Right cardiac atrium (tissue), 5 donors: ENCODE measurements at places on chromosomes 16 and 17.

- no peak for DNase-seq
Measured at GRCh38 chr16:69647020-69647419, 79.3 kb downstream of the NQO1 start.

- no peak for DNase-seq
Measured at GRCh38 chr17:66373079-66373478, 70.7 kb downstream of the PRKCA start.

DNA sequence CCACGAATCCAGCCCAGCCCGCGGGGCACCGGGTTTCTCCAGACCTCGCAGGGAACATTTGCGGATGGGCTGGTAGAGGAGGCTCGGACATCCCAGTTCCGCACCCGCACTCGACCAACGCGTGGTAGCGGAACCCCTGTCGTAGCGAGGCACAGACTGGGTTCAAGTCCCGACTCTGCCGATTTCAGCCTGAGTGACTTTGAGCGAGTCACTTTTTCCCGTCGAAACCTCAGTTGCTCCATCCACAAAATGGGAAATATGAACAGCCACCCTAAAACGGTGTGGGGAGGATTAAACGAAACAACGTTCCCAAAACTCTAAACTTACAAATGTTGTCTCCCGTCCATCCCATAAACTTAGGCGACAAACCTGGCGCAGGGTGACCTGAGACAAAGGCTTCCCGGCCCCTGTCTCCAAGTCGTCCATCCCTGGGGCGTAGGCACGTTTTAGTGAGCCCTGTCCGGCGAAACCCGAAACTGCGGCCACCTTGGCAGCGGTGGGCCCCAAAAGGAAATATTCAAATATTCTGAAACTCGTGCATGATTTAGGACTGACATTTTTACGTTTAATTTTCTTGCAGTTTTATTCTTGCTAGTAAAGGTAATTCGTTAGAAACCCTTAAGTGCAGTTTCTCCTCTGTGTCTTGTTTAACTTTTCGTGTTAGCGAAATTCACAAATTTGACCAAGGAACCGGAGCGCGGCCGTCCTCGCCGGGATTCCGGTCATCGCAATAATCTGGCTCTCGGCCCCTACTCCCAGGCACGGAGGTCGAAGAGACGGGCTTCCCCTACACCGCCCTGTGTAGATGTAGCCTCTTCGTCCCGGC is 1.9 kb upstream of the MLLT6 start:
- peak; percentile 51 for DNase-seq

DNA sequence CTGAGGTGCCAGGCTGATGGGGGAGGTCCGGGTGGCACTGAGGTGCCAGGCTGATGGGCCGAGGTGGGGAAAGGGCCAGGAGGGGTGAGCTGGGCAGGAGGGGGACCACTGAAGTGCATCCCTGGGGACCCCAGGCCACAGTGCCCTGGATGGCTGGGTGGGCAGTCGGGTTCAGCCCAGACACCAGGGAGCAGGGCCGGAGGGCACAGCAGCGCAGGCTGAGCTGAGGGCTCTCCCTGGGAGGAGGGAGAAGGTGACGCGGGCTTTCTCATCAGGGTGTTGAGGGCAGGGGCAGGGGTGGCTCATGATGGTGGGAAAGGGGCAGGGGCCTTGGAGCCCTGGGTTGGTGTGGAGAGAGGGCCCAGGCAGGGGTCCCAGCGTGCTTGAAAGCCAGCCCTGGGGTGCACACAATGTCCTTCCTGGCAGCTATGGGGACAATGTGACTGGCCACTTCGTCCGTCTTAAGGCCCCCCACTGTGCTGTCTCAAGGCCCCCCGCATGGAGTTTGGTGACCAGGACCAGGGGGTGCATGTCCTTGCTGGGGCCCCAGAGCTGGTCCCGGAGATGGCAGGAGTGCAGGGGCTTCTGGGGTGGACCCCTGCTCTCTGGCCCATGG is 16.0 kb downstream of the CD7 start:
- DNase-seq, result peak; percentile 58

GRCh38 chr16:10812312-10813098 is 6.1 kb downstream of the TVP23A start:
- DNase-seq, result no peak

GRCh38 chr17:37740915-37741314 is 3.9 kb downstream of the HNF1B start:
- no peak for DNase-seq

- DNase-seq, result no peak
Measured at GRCh38 chr16:9976601-9977000, 205.6 kb downstream of the GRIN2A start.

GRCh38 chr17:71572343-71572742 is 548.5 kb upstream of the SOX9 start:
- no peak for DNase-seq

DNA sequence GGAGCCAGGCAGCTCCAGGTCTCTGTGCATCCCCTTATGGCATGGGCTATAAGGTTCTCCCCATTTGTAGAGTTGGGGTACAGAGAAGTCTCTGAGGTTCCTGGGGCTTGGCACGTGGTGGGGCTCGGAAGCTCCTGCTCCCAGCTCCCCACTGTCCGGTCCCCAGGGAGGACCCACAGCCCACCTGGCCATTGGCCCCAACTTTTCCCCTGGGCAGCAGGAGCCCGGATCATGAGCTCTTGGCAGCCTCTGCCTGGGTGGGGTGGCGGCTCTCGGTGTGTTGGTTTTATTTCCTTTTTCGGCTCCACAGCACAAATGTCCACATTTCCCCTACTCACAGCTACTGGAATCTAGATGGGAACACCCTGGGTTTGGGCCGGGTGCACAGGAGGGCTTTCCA is 30.5 kb downstream of the GSE1 start:
- DNase-seq, result no peak

DNA sequence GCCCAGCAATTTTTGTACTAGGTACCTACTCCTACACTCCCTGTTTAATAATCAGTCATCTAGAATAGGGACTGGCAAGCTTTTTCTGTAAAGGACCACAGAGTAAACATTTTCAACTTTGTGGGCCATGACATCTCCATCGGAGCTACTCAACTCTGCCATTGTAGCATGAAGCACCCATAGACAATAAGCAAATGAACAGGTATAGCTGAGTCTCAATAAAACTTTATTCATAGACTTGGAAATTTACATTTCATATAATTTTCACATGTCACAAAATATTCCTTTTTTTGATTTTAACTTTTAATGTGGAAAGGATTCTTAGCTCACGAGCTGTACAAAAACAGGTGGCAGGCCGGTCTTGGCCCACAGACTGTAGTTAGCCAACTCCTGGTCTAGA is 345.8 kb downstream of the SOX9 start:
- DNase-seq, result no peak

DNA sequence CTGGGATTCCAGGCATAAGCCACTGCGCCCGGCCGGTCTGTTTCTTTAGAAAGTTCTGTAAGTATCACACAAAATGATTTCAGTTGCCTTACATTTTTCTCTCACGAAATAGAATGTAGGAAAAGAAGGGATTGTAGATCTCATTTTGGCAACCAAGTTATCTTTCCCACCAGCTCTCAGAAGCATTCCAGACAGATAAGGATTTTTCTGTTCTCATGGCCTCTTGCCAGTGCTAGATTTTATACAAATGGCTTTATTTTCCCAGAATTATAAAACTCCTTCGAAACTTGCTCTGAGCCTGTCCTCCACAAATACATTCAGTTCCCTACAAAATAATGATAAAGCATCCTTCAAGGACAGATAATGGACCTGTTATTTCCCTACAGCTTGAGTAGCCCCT is 46.9 kb downstream of the LCMT1 start:
- no peak for DNase-seq

DNA sequence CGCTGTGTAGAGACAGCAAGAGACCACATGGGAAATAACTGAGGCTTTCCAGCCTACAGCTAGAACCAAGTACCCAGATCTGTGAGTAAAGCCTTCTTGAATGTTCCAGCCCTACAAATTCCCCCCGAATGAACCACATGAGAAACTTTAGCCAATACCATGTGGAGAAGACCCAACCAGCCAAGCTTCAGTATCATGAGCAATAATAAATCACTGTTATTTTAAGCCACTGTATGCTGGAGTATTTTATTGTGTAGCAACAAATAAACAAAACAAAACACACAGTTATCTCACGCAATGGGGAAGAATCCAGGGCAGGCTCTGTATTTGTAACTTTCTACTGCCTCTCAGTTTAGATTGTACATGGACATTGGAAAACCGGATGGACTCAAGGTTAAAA is 426.2 kb downstream of the CDH11 start:
- DNase-seq, result no peak

DNA sequence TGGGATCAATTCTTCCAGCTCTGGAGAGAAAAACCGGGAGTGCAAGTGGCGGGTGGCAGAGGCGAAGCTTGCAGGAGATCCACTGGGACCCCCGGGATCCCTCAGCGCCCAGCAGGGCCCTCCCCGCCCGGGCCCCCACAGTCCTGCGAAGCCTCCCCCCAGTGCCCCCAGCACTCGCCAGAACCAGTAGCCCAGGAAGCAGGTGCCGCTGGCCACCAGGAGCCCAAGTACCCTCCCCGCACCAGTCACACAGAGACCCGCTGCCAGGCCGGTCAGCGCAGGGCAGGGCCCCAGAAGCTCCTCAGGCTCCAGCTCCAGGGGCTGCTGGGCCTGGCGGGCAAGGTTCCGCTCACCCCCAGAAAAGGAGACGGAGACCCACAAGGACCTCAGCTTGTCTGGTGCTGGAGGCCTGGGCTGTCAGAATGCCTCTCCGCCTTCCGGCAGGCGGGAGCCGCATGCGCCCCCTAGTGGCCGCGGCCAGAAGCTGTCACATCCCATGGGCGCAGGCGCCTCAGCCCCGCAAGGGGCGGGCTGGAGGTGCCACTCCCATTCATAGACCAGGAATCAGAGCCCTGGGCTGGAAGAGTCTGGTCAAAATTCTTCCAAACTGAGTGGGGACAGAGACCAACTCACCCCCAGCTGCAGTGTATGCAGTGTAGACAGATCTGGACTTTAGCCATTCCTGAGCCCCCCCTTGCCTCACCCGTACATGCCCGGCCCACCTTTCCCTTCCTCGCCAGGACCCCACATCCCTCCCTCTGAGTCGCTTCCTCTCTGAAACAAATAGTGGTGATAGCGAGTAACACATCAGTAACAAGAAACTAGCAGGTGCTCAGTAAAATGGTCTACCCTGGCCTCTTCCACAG is 1002.3 kb downstream of the KCNJ18 start:
- DNase-seq, result no peak

DNA sequence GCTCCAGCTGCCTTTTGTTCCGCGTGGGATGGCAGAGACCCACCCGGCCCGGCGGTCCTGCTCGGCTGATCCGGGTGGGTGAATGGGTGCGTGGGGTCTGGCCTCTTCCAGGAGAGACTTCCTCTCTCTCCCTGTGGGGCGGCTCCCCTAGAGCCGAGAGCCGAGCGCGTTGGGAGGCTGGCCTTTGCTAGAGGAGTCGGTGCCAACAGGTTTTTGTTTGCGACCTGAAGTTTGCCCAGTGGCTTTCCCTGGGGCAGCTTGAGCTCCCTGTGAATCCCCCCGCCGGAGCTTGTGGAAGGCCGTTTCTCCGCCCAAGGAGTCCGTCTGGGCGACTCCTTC is 970 bp downstream of the EPN2 start:
- DNase-seq, result peak; percentile 72

DNA sequence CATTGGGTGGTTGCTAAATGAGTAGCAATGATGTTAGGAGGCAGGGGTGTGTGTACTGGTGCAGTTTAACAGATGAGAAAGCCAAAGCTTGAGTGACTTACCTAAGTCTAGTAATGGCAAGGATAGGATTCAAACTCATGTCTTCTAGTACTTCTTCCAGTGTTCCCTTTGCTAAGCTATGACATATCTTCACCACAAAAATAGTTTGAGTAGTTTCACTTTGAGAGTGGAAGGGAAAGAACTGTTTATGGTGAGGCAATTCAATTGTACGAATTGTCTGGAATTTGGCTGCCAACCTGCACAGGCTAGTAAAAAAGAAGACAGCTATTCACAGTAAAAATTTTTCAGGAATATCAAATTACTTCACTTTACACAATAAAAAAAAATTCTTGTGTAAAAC is 138.0 kb downstream of the NLK start:
- no peak for DNase-seq

DNA sequence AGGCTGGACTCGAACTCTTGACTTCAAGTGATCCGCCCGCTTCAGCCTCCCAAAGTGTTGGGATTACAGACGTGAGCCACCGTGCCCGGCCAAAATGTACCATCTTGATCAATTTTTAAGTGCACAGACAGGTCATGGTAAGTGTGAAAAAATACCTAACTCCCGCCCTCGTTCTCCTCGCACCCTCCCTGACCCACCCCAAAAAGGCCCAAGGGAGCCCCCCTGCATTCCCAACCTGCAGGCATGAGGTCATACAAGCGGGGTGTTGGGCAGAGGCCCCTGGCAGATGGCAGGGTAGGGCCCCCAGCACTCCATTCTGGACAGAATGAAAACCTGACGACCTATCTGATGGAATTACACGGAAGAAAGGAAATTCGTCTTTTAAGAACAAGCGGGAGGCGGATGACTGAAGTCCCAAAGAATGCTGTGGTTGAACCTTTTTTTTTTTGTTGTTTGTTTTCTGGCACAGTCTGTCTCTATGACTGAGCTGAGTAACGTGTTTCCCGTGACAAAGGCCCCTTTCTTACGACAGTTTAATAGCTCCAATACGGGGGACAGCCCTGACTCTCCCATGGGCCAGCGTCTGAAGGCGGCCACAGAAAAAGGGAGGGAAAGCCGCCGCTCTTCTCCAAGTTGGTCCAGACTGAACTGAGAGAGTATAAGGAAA is 376.4 kb downstream of the SLC39A11 start:
- peak; percentile 38 for DNase-seq
